Uterus (tissue), 4 donors: ENCODE measurements at places on chromosomes 6 and 20.

- DNase-seq: no peak
Observed at GRCh38 chr6:165618241-165618640, 44.8 kb downstream of the PDE10A start.

DNA sequence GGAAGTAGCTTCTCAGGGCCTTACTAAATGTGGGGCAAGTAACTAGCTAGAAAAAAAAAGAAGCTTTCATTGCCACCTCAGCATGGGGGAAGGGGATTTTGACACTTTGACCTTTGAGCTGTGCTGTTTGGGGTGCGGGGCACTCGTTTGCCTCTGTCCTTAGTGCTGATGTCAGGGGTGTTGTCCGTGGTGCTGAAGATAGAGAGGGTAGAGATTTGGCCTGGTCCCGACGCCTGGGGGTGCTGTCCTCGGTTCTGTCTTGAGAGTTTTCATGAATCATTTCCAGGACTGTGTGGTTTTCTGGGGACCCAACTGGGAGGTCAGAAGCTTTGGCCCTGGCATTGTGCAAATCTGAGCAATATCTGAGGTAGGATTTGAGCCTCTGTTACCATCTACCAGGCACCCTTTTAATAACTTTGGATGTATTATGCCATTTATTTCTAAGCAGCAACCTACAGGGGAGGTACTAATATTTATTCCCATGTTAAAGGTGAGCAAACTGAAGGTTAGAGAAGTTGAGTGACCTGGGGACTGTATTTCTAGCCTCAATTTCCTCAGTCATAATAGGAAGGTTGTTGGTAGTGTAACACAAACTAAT is 78.0 kb downstream of the DLGAP4 start:
- DNase-seq: no peak

DNA sequence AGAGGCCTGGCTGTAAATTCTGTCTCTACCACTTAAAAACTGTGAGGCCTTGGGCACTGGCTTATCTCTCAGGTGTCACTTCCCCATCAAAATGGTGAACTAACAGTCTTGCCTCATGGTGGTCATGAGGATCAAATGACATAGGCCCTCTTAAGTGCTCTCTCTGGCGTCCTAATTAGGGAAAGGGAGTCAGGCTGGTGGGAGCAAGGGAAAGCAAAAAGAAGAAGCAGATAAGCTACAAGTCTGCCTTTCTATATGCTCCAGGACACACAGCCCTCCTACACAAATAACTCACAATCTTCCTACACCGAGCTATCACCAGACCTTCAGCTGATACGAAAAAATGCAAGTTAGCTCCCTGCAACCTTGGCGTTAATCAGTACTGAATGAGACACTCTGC is 19.5 kb upstream of the SLC22A16 start:
- DNase-seq: no peak

DNA sequence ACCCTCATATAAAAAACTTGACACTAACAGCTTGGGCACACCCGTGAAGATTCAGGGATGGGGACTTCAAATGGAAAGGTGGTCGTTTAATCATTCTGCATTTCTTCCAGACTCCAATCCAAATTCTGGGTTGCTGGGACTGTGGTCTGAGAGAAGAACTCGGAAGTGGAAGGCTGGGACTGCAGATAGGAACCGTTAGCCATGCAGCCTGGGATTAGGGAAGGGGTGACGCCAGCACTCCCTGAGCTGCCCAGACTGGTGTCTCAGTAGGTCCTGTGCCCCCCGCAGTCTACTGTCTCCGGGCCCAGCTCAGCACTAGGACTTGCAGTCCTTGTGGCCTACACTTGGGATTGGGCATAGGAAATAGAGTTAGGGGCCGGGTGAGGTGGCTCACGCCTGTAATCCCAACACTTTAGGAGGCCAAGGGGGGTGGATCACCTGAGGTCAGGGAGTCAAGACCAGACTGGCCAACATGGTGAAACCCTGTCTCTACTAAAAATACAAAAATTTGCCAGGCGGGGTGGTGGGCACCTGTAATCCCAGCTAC is 511 bp upstream of the CLIC1 start:
- DNase-seq: no peak

DNA sequence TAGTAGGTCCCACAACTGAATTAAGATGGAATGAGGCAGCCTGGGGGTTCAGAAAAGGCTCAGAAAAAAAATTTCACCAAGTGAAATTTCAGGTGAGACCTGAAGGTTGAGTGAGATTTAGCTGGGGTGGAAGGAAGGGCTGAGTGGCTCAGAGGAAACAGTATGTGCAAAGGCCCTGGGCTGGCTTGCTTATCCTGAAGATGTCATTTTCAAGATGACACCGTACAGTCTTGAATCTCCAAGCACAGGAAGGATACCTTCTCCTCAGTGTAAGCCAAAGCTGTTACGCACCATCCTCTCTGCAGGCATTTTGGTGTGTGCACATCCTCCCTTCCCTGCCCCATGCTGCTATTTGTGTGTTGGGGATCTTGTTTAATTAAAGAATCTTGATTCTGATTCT is 43.0 kb upstream of the RANBP9 start:
- no peak for DNase-seq

DNA sequence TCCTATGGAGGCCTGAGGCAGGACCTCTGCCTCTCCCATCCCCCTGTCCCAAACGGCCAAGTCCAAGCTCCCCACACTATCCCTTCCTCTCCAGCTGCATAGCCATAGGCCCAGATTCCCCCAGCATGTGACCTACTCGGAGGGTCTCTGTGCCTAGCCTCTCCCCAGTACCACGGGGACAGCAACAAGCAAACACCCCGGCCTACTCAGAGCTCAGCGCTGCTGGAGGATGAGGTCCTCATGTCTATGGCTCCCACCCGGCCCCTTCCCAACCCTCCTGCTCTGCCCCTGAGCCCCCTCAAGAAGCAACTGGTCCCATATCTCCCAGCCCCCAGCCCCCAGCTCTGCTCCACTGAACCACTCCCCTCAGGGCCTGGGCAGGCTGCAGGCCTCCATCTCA is 24.2 kb downstream of the RNASET2 start:
- DNase-seq: no peak

DNA sequence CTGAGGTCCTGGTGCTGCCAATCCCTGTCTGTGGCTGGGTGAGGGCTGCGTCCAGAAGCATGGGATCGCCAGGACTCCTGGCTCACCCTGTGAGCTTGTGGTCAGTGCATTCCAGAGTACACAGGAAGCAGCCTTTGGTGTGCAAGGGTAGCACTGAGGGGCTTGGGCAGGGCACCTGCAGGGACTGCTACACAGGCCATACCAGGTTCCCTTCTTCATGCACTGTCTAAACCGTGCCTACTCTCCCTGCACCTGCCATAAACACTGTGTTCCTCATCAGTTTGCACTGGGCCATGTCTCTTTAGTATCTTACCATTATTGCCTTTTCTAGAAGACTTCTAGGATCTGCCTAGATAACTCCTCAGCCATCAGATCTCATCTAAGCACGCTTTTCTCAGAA is 72.8 kb upstream of the NKX2-2 start:
- no peak for DNase-seq

GRCh38 chr6:107611094-107611810 is 121.3 kb downstream of the SOBP start:
- no peak for DNase-seq

GRCh38 chr6:168130168-168130696 is 51.2 kb upstream of the FRMD1 start:
- DNase-seq: peak; percentile 9

- DNase-seq: no peak
Observed at GRCh38 chr6:36383606-36384005, 3.9 kb downstream of the ETV7 start.

DNA sequence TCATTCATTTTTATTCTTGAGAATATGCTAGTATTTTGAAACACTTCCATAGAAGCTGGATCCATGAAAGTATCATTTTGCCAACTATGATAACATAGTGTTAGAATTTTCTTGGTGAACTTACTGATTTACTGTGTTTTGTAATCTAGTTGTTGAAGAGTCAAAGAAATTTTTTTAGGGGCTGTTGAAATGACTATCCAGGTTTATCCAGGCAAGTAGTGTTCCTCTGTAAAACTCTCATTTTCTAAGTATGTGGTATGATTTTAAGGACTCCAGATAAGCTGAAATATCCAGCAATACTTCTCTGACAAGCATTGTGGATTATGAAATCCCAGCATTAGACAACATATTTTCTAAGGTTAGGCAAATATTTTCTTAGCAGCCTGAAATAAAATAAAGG is 95.9 kb downstream of the GRIK2 start:
- DNase-seq: no peak

DNA sequence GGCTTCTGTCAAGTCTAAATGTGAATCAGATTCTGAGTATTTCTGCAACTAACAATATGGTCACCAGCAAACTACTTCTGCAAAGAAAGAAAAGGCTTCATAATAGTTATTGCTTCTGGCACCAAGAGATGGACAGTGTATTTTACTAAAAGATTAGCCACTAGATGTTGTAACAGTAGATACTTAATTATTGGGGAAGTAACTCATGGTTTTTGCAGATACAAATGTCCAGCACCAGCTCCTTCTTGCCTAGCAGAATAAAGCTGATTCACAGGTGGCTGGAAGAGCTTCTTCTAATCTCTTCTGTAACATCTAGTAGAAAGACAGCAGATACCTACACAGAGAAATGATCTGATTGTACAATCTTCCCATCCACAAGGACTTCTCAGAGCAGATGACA is 21.2 kb downstream of the ATXN1 start:
- no peak for DNase-seq

DNA sequence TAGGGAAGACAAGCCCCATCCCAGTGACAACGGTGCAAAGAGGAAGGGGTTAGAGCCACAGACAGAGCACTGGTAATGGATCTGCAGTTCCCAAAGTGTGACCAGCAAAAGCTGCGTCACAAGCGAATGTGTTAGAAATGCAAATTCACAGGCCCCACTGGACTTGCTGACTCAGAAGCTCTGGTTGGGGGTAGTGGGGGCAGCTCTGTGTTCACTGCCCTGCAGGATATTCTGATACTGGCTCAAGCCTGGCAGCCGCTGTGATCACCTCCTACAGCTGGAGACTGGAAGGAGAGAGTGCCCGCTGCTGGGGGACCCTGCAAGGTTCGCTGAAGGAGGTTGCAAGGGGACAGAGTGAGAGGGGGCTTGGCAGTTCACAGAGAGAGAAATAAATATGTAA is 179.7 kb upstream of the CDH4 start:
- no peak for DNase-seq

DNA sequence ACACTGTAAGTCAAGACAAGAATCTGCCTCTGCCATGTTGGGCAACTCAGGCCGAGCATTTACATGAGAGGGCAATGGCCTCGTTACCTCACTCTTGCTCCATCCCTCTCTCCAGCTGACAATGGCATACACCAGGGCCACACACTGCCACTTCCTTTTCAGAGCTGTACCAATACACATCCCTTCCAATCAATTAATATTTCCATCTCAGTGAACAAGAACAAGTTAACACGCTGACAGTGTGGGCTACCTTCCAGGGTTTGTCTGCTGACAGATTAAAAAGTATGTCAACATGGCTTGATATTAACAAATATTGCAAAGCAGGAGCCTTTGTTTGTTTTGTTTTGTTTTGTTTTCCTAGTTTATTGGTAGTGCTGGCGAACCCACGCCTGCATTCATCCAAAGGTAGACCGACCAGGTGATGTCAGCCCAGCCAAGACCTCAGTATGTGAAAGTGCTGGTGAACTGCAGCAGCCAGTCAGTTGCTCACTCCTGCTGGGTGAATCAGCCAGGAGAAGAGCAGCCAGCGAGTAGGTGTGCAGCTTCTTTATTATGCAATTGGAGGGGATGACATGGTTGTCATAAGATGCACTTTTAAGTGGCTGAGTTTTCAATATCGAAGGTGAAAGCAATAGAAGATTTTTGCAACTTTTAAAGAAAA is 487.3 kb upstream of the JARID2 start:
- DNase-seq: no peak

- no peak for DNase-seq
Observed at GRCh38 chr6:135941275-135942025, 89.9 kb downstream of the PDE7B start.
